ENCODE measurements at places on chromosomes 4 and X.

- DNase-seq: no peak
These were observed 158.8 kb upstream of the PJA1 start for GRCh38 chrX:69323786-69324720.

GRCh38 chr4:150078041-150078578 is at the start of gene DCLK2:
DCLK2 (plus strand) TSS chr4:150078445; CDS start chr4:150079028, 583 bp downstream.
- DNase-seq: no peak

GRCh38 chr4:40515037-40515397 is 114.6 kb downstream of the RBM47 start:
- DNase-seq: no peak

DNA sequence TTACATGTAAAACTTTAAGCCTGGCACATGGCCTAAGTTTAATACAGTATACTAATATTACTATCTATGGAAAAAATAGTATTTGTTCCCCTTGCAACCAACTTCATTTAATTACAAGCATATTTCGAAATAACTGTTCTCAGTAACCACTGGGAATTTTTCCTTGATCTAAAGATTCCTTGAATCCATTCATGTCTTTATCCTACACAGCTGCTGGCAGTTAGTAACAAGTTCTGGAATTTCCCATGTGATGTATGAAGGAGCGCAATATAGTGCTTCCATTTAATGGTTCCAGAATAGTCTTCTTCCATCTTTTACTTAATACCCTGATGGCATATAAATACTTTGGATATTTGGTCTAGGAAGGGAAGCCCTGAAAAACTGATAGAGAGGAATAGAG is 136.5 kb downstream of the AASDH start:
- DNase-seq: no peak

DNA sequence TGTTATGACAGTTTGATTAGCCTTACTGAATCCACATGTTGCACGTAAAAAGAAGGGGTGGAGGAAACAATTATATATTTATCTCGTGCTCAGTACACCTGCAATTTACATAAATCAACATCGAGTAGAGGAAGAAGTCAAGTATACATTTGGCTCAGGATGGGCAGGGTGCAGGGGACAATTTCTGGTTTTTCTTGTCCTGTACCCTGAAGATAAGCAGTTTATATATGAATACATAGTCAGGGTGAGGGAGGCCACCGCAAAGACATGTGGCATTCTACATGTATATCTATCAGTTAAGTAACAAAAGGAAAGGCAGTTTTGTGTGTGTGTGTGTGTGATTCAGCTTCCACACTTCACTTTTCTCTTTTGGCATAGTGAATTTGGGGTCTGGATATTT is 11.1 kb upstream of the EREG start:
- DNase-seq: no peak

DNA sequence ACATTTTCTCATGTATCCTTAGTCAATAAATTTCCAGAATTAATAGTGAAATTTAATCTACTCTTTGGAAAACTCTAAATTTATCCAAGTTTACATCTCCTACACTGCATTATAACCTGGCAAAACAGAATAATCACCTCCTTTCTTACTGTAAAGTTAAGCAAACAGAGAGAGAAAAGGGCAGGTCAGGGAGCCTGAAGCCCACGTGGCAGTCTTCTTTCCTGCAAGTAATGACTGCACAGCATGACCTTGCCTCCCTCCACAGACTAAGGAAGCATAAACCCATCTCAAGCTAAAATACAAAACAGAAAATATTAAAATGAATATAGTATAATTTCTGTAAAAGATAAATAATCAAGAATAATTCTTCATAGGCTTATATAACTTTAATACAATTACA is 1153.0 kb downstream of the C4orf33 start:
- DNase-seq: no peak

GRCh38 chrX:142095651-142096245 is 109.3 kb downstream of the MAGEC2 start:
- no peak for DNase-seq

- DNase-seq: no peak
These were observed 92.6 kb downstream of the LNX1 start for GRCh38 chr4:53498706-53499105.

DNA sequence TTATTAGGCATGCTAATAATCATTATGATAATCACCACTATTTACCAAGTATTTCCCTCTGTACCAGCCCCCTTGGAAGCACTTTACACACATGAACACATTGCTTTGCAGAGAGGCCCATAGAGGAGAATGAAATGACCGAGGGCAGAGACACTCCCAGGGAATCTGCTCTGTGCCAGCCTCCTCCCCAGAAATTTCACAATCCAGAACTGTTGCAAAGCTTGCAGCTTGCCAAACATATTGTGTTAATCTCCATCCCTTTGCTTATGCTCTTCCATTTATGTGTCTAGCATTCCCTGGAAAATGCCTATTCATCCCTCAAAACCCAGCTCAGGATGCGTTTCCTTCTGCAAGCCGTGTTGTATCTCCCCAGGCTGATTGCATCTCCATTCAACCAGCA is 37.8 kb downstream of the CYTL1 start:
- no peak for DNase-seq

GRCh38 chr4:7909463-7910262 is 30.0 kb downstream of the AFAP1 start:
- DNase-seq: no peak

GRCh38 chrX:54794028-54794427 is 4.0 kb downstream of the ITIH6 start:
- no peak for DNase-seq

GRCh38 chrX:16137416-16138107 is 14.2 kb downstream of the GRPR start:
- no peak for DNase-seq

DNA sequence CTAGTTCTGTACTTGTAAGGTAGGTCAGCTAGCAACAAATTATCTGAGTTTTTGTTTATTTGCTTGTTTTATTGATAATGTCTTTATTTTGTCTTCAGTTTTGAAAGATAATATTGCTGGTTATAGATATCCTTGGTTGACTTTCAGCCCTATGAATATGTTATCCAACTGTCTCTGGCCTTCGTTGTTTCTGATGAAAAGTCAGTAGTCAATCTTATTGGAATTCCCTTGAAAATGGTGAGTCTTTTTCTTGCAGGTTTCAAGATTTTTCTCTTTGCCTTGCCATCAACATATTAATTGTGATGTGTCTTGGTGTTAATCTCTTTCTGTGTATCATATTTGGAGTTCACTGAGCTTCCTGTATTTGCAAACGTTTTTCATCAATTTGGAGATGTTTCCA is 113.1 kb upstream of the NEIL3 start:
- no peak for DNase-seq

- DNase-seq: no peak
These were observed 42.4 kb upstream of the NOCT start for GRCh38 chr4:138972956-138973801.

DNA sequence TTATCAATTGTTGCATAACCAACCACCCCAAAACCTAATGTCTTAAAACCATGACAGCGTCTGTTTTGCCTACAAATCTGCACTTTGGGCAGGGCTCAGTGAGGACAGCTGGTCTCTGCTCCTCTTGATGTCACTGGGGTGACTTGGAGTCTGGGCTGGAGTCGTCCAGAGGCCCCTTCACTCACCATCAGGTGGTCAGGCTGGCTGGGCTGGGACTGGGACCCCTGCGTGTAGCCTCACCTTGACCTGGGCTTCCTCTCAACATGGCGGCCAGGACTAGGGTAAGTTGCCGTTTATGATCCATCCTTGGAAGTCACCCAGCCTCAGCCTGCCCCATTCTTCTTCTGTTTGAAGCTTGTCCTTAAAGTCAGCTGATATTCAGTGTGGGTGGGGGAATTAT is 116.8 kb upstream of the NKX1-1 start:
- no peak for DNase-seq

DNA sequence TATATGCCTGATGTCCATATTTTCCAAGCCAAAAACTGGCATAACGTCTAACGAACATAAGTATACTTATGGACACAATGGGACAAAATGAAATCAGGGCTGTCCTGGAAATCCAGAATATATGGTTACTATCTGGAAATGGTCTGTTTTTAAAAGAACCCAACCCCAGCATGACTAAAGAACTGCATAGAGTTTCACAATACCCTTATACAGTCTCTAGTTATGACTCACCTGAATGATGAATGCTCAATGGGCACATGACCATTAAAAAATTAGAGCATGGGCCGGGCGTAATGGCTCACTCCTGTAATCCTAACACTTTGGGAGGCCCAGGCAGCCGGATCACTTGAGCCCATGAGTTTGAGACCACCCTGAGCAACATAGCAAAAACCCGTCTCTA is 31.8 kb downstream of the AMMECR1 start:
- DNase-seq: no peak

GRCh38 chr4:146545102-146545501 is 23.4 kb upstream of the SLC10A7 start:
- no peak for DNase-seq

DNA sequence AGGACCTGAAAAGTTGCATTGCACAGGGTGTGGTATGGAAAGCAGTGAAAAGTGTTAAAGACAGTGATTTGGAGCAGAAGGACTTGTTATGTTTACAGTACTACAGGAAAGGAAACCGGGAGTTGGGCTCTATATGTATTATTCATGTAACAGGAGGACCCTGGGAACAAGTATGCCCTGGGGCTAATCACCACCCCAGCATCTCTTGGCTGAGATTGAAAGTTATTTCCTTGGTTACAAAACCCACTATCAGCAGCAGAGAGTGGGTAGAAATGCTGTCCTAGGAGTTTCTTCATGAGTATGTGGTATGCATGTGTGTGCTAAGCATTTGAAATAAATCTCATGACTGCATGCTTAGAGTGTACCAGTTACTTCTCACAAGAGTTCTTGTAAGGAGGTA is 46.9 kb downstream of the STK32B start:
- no peak for DNase-seq

DNA sequence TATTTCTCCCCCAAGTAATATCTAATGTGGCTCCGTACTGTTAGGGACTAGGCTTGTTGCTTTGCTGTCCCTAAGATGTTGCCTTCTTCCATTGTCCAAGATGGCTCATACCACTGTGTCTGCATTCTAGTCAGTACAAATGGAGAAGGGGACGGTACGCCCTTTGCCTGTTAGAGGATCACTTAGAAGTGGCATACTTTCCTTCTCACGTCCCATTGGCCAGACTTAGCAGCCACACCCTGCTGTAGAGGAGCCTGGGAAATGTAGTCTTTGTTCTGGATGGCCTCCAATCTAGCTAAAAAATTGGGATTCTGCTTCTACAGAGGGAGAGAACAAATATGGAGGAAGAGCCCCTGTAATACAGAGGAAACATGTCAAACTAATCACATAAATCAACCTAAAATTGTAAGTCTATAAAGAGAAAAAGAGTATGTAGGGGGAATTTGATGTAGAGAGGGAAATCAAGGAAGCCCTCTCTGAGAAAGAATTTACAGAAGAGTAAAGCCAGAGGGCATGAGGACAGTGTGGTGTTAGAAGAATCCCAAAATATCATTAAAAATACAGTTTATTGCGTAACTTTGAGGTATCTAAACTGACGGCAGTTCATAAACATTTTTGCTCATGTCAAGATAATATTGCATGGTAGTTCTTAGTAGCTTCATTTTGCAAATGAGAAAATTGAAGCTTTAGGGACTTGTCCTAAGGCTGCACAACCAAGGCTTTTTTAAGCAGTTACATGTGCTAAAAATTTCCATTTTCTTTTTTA is 15.1 kb downstream of the PRIMPOL start:
- DNase-seq: no peak

- DNase-seq: no peak
These were observed 33.8 kb downstream of the THOC2 start for GRCh38 chrX:123698979-123699520.

GRCh38 chr4:23097251-23097650 is 404.5 kb downstream of the GBA3 start:
- DNase-seq: no peak

- no peak for DNase-seq
These were observed 77.5 kb downstream of the IRF2 start for GRCh38 chr4:184396570-184397515.

DNA sequence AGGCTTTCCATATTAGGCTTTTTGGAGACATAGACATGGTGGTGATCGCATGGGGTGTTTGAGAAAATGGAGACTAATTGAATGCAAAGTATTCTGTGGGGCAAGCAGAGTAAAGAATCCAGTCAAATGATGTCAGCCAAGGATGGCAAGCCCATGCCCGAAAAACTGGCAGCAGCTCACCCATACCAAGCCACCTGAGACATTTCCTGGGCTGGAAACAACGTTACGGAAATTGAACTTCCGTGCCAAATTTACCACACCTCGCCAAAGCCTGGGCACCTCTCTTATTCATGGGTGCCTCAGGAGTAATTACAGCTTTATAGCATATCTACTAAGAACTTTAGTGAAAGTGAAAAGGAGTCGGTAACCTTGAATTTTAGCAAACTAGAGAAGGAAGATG is 166.4 kb downstream of the CBR4 start:
- DNase-seq: no peak

DNA sequence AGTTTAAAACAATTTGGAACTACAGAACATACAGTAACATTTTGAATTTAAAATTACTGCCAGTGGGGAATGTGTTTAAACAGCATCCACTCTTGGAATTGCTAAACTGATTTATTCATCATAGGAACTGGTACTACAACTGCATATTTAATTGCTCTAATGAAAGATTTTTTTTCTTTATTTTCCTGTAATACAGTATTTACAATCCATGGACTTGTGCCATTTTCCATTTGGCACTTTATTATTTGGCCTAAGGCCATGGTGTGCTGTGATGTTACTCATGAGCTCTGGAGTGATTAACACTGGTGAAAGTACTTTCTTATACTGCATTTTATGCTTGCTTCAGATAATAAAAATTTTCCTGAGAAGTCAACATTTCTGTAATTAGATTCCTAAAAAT is 69.7 kb upstream of the NUDT6 start:
- no peak for DNase-seq

DNA sequence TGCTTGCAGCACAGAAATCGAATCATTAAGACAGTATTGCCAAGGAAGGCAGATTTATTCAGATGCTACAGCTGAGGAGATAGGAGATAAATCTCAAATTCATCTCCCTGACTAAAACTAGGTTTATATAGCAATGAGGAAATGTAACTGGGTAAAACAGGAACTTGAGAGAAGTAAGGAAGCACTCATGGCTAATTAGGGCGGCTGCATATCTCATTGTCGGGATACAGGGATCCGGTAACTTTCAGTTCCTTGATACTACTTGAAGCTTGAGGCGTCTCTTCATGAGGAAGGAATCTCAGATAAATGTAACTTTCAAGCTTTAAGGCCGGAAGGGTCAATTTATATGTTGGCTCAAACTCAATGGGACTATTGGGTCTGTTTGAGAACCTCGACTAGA is 129.2 kb upstream of the WDR1 start:
- DNase-seq: no peak

GRCh38 chr4:6204871-6205566 is 4.7 kb upstream of the JAKMIP1 start:
- DNase-seq: no peak

DNA sequence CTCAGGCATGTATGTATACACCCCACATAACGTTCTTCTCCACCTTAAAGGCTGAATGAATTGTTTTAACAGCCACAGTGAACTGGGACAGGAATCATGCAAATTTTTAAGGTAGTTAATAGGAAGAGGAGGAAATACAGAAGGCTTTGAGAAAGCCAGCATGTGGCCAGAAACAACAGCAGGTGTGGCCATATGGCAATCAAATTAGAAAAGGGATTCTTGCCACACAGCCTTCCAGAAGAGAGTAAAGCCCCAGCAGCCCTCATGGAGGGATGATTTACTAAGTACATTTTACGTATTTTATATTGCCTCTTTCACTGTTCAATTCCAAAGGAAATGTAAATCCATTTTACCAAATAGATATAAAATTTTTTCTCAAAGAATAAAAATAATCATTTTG is 792.2 kb downstream of the ADGRL3 start:
- DNase-seq: no peak

Data from CD4-positive, alpha-beta T cell treated with Interferon alpha-2 for 1 hour (primary cell).